ENCODE measurements at places on chromosomes 16 and 17.

DNA sequence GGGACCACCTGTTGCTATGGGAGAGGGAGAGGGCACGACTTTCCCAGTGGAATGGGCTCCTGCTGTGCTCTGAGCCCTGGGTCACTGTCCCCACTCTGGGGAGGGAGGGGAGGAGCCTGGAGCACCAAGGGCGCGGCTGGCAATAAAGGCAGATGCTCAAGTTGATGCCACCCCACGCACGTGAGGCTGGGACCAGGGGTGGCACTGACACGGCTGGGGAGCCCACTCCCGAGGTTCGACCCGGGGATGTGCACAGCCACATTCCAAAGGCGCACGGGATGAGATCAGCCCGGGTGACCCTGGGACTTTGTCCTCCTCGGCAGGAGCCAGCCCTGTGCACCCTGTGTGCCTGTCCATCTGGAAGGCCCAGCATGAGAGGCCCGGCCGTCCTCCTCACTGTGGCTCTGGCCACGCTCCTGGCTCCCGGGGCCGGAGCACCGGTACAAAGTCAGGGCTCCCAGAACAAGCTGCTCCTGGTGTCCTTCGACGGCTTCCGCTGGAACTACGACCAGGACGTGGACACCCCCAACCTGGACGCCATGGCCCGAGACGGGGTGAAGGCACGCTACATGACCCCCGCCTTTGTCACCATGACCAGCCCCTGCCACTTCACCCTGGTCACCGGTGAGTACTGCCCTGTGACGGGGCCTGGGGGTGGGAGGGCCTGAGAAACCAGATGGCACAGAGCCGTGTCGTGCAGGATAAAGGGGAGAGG, at the start of gene ENPP7:
Gene ENPP7, plus strand, starts transcription at position 175 of the 715 bp plus-strand sequence. Its CDS starts 197 bp downstream, at position 372.
- DNase-seq: no peak

- DNase-seq: no peak
Measured at GRCh38 chr16:57060323-57061083, 31.9 kb upstream of the CPNE2 start.

- no peak for DNase-seq
Measured at GRCh38 chr17:14196377-14196997, 40.2 kb downstream of the CDRT15 start.

GRCh38 chr16:83095941-83096692, 469.3 kb downstream of the CDH13 start:
- DNase-seq: no peak

DNA sequence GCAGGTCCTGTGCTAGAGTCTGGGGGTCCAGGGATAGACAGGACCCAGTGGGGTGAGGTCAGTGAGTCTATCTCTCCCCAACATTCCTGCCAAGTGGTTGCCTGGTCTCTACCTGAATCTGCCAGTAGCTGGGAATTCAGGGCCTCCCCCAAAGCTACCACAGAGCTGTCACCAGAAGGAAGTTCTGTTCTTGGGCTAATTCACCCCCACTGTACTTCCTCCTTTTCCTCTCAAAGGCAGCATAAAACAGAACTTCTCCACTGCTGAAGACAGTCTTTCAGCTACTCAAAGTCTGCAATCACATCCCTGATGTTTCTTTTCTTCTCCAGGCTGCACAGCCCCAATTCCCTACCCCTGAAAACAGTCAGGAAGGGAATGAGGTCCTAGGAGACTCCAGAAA, 8.7 kb downstream of the CAMTA2 start:
- DNase-seq: no peak

DNA sequence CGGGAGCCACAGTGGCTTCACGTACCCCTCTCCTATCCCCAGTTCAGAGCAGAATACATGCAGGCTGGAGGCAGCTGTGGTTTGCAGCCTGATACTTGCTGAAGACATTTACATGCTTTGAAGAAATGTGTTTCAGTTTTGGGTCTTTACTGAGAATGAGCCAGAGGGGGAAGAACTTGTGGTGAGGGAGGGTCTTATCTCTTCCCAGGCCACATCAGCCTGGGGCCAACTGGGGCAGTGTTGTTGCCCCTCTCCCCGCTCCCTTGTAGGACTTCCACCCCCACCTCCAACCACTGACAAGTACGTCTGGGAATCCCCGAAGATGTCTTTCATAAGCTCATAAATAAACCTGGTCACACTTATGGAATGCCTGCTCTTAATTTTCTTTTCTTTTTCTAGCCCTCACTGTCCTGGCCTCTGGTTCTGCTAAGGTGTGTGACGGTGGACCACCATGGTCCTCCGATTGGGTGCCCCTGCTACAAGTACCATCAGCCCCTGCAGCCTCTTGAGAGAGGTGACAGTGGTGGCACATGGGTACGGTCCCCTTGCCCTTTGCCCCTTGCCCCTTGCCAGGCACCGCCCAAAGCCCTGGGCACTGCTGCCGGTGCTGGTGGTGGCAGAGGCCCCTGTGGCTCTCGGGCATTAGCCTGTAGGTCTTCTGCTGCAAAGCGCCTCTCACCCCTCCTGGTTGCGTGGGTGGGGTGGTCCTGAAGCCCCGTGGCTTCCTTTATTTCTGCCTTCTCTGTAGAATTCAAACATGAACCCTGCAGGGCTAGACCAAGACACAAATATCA, 144.8 kb upstream of the RPH3AL start:
- no peak for DNase-seq

DNA sequence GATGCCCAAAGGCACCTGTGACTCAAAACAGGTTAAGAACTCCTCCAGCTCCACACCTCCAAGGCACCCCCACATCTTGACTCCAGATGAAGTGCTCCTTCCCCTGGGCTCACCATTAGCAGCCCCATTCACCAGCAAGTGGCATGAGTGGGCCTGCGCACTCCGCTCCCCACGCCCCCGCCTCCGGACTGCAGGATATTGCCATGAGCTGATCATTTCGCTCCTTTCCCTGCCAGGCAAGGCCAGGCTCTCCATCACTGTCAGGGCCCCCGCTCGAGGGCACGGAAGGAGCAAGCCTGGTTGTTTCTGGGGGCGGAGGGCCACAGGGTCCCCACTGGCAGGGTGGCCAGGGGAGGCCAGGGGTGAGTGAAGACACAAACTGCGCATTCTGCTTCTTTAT, 69.9 kb downstream of the ZNF423 start:
- no peak for DNase-seq

DNA sequence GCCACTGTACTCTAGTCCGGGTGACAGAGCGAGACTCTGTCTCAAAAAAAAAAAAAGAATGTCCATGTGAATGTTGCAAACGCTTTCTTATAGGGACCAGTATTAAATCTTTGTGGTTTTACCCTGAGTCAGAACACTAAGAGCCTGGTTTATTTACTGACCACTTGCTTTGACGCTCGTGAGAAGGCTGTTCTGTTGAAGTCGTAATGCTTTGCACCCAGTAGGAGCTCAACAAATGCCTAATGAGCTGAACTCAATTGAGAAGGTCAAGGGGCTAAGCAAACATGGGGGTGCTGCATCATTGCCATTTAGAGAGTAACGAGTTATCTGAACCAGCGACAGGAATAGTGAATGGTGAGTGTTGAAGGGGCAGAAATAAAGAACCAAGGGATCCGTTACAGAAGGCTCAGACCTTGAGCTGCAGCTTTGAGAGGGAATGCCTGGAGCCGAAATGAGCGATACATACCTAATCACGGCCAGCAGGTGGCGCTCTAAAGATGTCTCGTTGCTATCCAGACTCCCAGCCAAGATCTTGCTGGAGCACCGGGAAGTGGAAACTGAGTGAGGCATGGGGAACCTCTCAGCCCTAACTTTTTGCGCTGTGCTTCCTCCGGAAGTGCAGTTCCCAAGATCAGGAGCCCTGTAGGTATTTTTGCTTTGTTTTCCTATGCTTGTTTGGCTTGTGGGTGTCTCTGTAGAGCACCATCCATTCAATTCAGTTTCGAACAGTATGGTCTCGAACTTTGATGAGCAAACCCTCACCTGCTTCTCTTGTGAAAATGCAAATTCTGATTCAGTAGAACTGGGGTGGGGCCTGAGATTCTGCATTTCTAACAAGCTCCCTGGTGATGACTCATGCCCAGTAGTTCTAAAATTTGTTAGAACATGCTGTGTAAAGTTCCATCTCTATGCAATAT, 12.6 kb upstream of the RNF222 start:
- peak; percentile 74 for DNase-seq

DNA sequence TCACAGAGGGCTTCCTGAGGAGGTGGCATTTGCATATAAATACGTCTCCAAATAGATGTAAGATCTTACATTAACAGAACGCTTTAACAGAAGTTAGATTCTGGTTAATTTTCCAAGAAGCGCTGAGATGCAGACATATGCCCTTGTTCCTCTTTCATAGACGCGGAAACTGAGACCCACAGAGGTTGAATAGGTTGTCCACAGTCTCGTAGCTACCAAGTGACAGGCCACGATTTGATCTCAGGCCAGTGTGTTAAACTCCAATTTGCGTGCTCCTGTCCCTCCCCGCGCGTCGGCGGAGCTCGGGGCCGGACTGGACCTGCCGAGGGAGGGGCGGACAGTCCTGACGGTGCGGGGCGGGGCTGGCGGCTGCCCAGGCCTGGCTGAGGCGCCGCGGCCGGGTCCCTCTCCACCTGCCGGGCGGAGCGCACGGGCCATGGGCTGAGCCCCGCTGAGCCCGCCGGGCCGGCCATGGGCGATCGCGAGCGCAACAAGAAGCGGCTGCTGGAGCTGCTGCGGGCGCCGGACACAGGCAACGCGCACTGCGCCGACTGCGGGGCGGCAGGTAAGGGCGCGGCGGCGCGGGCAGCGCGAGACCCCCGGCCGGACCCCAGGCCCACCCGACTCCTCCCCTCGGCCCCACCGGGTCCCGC, at the start of gene ADAP2:
Gene ADAP2, plus strand, starts transcription at position 402 of the 653 bp plus-strand sequence. Its CDS starts 70 bp downstream, at position 472.
- no peak for DNase-seq

DNA sequence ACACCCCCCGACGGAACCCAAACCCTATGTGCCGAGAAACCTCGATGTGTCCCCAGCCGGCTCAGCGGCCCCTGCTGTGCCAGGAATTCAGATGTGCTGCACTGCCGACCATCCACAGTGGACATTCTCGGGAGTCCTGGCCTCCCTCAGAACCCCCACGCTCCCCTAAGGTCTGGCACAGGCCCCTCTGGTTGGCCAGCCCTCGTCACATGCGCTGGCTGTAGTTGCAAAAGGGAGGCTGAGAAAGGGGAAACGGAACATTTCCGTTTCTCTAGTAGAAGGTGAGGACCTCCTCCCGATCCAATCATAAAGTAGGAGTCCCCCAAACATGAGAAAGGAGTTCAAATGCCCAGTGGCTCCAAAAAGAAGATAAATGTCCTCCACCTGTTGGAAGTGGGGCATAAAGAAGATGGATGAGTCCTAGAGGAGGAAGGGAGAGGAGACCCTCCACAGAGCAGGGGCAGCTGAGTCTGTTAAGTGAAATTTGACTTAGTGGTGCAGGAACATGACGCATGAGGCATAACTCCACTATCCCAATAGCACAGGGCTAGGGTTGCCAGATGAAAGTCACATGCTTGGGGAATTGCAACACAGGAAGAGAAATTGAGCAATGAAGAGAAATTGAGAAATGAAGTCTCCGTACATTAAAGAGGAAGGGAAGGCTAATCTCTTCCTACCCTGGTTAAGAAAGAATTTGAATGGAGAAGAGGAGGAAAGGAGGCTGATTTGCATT, 49.3 kb upstream of the WSB1 start:
- DNase-seq: no peak

GRCh38 chr16:56354746-56355145, 70.6 kb downstream of the AMFR start:
- no peak for DNase-seq

- no peak for DNase-seq
Measured at GRCh38 chr17:4769628-4770027, 2.1 kb upstream of the TM4SF5 start.

- DNase-seq: no peak
Measured at GRCh38 chr16:49824593-49824992, 31.3 kb downstream of the ZNF423 start.

GRCh38 chr17:70772761-70773160, 603.4 kb downstream of the KCNJ2 start:
- no peak for DNase-seq

DNA sequence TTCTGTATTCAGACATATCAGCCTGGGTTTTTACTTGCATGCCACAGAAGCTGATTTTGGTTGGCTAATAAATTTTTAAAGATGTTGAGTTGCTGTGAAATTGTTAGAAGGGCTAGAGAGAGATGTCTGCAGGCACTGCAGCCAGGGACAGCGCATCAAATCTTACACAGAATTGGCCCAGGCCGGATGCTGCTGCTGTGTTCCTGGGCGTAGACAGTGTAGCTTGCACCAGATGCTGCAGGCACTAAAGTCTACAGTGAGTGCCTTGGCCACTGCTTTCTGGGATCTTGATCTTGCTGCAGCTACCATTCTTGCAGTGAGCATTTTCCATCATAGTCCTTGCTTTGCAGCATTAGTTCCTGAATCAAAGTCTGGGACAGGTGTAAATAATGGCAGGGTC, 169.9 kb downstream of the SPECC1 start:
- no peak for DNase-seq

- no peak for DNase-seq
Measured at GRCh38 chr17:75691371-75691791, 24.2 kb downstream of the SAP30BP start.

DNA sequence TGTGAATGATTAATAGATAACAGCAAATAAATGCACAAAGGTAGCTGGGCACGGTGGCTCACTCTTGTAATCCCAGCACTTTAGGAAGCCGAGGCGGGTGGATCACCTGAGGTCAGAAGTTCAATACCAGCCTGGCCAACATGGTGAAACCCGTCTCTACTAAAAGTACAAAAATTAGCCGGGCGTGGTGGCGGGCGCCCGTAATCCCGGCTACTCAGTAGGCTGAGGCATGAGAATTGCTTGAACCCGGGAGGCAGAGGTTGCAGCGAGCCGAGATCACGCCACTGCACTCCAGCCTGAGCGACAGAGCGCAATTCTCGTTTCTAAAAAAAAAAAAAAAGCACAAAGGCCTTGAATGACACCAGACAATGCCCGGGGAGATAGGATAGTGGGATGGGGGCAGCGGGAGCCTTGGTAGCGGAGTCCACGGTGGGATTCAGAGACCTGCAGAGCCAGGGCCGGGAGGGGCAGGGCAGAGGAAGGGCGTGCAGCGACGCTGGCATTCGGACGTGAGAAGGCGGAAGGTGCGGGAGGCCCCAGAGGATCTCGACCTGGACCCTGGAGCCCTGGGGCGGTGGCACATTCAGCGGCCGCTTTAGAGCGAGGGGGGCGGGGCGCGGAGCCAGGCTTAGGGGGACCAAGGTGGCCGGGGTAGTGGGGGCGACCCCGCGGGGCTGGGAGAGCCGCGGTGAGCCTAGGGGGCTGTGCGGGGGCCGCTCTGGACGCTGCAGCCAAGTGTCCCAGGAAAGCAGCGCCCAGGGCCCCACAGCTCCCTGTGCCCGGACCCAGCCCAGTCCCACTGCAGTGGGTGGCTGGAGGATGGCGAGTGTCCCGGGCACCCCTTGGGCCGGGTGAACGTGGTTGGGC, 999 bp upstream of the FLYWCH2 start:
- DNase-seq: no peak

GRCh38 chr16:70682239-70683145, 3.4 kb downstream of the MTSS2 start:
- DNase-seq: no peak

- DNase-seq: no peak
Measured at GRCh38 chr16:23691483-23692189, 12.9 kb downstream of the PLK1 start.

- no peak for DNase-seq
Measured at GRCh38 chr17:76145231-76146052, 4.4 kb upstream of the FOXJ1 start.

All from stimulated activated CD4-positive, alpha-beta T cell treated with anti-CD3 and anti-CD28 coated beads, TNF-alpha, amount 100 ng/mL, for 1 hour (primary cell).